ENCODE measurements at places on chromosomes 1 and 21.

DNA sequence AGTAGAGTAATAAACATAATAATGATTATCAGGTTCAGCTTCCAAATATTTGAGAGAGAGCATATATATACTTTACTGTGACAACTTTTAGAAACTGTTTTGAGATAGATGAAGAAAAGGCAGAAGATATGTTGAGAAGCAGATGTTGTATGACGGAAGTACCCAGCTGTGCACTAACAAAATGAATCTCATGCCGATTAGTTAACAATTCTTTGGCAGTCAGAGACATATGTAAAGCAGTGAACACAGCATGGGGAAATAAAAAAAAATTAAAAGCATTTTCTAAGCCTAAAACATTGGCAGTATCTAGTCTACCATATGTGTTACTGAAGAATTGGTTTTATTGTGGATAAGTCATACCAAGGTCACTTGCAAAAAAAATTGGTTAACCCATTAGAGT lies 51.8 kb downstream of the MAGI3 start:
- no peak for DNase-seq

GRCh38 chr1:159171688-159172501 lies 480 bp downstream of the CADM3 start:
- DNase-seq, result no peak

DNA sequence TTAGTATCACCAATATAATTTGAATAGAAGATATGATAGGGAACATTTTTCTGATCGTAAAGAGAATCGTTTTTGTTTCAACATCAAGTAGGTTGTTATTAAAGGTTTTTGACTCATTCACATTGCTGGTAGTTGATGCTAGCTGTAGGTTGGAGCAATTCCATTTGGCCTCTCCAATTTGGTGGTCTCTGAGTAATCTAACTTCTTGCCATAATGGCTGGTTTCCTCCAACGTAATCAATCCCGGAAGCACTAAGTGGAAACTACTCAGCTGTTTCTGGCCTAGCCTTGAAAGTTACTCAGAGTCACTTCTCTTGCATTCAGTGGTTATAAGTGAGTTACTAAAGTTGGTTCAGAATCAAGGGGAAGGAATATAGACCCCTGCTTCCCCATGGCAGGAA lies 26.0 kb downstream of the RCOR3 start:
- DNase-seq, result no peak

DNA sequence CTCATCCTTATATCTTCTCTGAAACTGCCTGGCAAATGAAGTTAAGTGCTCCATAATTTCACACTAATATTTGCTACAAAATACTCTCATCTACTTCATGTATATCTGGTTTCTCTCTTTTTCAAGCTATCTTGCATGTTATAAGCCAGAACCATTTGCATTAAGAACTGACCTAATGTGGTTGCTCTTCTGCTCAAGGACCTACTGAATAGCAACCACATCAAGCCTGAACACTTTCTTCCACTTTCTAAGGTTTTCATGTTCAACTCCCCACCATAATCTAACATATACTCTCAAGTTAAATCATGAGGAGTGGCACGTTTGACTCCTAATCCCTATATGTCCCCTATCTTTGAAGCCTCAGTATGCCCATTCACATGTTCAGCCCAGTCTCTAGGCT lies 27.2 kb downstream of the RGS1 start:
- no peak for DNase-seq

GRCh38 chr1:8046391-8046790 lies 20.3 kb upstream of the ERRFI1 start:
- DNase-seq, result no peak

DNA sequence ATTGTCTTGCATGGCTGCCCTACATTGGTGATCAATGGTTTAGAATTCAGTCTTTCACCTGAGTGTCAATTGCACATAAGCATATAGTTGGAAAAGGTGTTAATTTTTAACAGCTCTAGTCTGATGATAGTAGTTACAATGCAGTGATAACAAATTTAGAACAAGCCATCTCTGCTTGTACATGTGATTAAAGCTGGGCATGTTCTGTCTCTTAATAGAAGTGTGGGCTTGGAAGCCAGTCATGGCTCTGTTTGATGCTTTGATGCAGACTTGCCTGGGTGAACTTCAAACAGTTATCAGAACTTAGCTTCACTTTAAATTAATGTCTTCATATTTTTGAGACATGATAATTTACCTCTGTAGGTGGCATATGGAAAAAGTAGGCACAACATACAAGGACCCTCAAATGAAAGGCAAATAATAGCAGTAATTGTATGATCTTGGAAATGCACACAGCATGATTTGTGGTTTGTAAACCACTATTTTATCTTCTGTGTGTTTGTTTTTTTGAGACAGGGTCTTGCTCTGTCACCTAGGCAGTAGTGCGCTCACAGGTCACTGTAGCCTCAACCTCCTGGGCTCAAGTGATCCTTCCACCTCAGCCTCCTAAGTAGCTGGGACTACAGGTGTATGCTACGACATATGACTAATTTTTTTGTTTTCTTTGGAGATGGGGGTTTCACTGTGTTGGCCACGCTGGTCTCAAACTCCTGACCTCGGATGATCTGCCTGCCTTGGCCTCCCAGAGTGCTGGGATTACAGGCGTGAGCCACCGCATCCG lies 3.8 kb downstream of the DDI2 start:
- DNase-seq, result no peak

DNA sequence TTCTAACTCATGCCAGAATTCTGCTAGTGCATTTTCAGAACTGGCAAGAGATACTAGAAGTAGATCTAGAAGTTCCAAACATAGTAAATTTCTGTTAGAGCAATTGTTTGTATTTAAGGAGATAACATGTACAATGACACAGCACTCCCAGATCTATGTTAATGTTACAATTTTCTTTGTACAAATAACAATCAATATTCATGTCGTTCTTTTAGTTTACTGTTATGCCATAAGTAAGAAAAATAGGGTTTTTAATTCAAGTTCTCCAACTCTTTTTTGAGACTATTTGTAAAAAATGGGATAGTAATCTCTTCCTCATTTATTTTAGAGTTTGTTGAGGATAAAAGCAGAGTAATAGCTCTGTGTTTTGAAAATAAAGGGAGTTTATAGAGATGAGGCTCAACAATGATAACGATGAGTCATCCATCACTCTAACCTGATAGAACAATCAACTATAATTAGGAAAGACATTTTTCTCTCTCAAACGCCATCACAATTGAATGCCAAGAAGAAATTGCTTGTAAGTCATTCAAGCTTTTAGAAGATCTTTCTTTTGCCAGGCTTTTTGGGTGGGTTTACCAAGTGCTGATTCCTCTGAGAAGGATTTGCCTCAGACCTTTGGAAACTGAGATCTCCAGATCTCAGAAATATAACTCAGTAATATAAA lies 638 bp downstream of the CD84 start:
- no peak for DNase-seq

- no peak for DNase-seq
Observed at GRCh38 chr1:91619881-91620280, 119.2 kb downstream of the CDC7 start.

- no peak for DNase-seq
Observed at GRCh38 chr1:242240077-242240476, 241.2 kb upstream of the MAP1LC3C start.

GRCh38 chr1:15616373-15617172 lies 685 bp upstream of the DDI2 start:
- no peak for DNase-seq

GRCh38 chr1:6475381-6476133 lies 9.6 kb upstream of the TNFRSF25 start:
- DNase-seq, result peak; percentile 61

DNA sequence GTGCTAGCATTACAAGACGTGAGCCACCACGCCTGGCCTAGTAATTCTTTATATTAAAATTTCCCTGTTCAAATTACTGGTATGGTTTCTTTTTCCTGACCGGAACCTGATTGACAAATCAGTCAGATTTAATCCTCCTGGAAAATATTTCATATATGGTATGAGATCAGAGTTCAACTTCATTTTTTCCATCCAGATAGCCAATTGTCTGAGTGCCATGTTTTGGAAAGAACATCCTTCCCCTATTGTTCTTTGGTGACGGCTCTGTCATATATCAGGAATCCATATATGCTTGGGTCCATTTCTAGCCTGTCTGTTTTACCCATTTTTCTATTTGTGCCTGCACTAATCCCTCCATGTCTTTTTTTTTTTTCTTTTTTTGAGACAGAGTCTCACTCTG lies 39.1 kb upstream of the KLF17 start:
- DNase-seq, result no peak

DNA sequence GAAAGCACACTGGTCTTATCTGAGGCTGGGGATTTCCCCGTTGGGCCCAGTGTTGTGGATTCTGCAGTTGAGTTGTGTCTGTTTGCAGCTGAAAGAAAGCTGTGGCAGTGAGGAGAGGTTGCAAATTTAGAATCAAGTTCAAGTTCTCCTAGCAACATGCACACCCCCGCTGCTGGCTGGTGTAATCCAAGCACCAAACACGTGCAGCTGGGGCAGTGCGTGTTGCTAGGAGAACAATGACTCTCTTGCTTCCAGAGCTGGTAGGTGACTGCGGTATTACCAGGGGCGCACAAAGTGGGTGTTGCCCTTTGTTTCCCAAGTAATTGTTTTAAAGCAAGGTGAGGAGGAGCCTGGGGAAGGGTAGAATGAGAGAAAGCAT lies 91.5 kb downstream of the IER5 start:
- DNase-seq, result no peak

GRCh38 chr1:183702087-183702812 lies 49.1 kb upstream of the APOBEC4 start:
- DNase-seq, result no peak

GRCh38 chr1:203643213-203644045 lies 16.8 kb downstream of the ATP2B4 start:
- DNase-seq, result no peak

DNA sequence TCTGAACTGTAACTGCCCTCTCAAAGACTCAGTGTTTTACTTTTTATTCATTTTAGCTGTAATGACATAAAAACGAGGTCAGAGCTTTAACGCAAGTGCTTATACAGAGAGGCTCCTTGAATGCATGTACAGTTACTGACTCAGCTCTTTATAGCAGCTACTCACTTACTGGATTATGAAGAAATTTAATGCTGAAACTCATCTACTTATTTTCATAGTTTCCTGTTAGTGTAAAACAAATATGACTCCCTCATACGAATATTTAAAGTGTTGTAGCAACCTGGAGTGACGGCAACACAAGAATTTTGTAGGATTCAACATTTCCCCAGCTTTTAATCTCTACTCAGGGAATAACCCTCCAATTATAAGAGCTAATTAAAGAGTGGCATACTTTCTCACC lies 32.7 kb downstream of the ADSS2 start:
- no peak for DNase-seq

DNA sequence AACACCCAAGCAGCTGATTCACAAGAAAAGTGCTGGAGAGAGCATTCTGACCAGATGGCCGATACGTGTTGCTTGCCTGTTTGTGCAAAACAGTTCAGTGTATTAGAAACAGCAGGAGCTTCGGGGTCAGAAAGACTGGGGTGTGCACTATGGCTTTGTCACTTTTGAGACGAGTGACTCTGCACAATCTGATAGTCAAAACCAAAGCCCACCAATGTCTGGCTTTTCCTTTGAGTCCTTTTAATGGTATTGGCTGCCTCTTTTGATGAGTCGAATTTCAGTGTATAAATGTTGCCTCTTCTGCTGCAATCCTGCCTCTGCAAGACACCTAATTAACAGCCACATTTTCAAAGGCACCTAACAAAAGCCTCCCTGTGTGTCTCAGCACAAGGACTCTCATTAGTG lies 444.6 kb downstream of the AJAP1 start:
- no peak for DNase-seq

DNA sequence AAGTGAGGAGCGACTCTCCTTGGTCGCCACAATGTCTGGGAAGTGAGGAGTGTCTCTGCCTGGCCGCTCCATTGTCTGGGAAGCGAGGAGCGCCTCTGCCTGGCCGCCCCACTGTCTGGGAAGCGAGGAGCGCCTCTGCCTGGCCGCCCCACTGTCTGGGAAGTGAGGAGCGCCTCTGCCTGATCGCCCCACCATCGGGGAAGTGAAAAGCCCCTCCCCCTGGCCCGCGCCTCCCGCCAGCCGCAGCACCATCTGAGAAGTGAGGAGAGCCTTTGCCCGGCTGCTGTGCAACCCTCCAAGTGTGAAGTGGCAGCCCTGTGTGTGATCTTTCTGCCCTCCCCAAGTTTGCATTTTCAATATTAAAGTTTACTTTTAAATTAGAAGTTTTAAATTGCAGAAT lies 95.0 kb upstream of the PPP2R5A start:
- no peak for DNase-seq

- DNase-seq, result no peak
Observed at GRCh38 chr1:109761227-109762038, 2.3 kb downstream of the EPS8L3 start.

- DNase-seq, result no peak
Observed at GRCh38 chr1:75742047-75742625, 17.6 kb downstream of the ACADM start.

- no peak for DNase-seq
Observed at GRCh38 chr1:246128494-246129069, 378.5 kb downstream of the SMYD3 start.

GRCh38 chr1:160623227-160623633 lies 23.6 kb downstream of the SLAMF1 start:
- DNase-seq, result no peak

DNA sequence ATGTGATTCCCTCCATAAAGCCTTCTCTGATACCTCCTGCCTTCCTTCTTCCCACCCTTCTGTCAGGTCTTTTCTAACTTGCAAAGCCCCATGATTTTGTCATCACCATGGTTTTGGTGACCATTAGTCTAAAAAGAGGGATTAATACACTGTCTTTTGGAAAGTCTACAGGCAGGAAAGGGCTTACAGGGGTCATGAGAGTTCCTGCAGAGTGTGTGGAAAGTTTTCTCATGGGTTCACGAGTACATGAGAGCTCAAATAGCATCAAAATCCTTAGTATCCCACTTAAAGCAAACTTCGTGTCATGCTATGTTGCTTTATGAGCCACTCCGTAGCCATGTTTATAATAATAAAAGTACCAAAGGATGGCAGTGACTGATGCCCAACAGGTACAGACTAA lies 86.6 kb upstream of the BMP8A start:
- DNase-seq, result no peak

DNA sequence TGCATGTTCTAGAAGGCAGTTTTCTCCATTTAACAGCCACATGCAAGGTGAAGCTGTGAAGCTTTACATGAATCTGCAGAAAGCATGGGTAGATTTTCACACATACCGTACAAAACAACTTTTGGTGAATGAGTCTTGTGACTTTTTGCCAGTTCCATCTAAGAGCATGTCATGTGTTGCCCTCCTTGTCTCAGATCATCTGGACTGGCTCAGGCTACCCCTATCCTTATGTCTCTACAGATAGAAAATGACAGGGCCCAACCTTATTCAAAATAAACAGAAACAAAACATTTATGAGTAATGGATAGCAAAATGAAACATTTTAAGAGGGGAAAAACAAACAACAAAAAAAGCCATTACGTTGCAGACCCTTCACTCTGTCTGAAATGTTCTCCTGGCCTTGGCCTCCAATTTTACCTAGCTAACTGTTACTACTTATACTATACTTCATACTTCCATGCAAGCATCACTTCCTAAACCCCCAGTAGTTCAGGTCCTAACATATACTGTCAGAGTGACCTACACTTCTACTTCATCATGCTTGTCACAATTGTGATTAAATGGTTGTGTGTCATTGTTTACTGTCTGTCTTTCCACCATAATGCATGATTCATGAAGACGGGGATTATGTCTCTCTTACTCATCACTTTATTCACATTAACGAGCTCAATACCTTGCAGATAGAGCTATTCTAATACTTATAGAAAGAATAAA lies 39.0 kb downstream of the LRRC8C start:
- no peak for DNase-seq

- DNase-seq, result no peak
Observed at GRCh38 chr1:216034506-216034905, 388.7 kb downstream of the USH2A start.

GRCh38 chr21:32389337-32390015 lies 3.3 kb downstream of the URB1 start:
- no peak for DNase-seq

- peak; percentile 52 for DNase-seq
Observed at GRCh38 chr1:226674892-226675714, 64.0 kb downstream of the ITPKB start.
